Esophagus squamous epithelium (tissue), 5 donors: ENCODE measurements at places on chromosomes 7 and 10.

DNA sequence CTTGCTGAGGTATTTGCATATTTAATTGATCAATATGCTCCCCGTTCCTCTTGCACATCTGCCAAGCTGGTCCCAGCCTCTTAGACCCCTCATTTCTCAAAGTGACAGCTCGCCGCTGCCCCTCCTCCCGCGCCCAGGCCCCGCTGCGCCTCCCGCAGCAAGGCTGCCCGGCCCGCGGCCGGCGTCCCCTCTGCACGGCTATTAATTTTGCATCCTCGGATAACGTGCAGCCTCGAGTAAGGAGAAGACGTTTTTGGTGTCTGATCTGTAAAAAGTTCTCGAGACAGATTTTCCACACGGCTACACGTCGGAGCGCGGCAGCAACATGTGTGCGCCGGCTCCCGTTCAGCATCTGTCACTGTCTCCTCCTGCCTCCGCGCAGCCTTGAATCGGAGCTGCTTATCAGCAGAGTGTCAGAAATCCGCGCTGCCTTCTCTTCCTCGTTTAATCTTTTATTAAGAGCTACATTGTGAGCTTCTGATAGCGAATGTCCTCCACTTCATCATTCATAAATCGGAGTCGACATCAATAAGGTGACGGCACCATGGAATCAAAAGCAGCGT, 65.3 kb downstream of the EBF3 start:
- DNase-seq = no peak

GRCh38 chr10:82206831-82207230, 331.8 kb downstream of the NRG3 start:
- DNase-seq = no peak

DNA sequence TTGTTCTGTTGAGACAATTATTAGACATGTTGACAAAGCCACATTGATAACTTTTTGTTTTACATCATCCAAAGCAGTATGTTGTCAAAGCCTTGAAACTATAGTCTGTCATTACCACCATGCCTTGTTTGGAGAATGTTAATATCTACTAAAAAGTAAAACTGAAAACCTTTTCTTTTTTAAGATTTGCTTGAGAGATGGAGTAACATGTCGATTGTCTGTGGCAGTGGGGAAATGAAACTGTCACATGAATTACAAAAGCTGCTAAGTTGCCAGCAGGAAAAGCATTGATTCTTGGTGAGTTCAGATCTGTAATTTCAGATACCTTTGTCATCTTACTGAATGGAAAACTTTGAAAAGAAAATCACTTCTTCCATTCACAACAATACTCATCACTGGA, 69.1 kb downstream of the TFPI2 start:
- no peak for DNase-seq

- DNase-seq = no peak
These were observed 9.6 kb downstream of the NEURL1 start for GRCh38 chr10:103502849-103503660.

GRCh38 chr10:100186253-100187212, 704 bp upstream of the ERLIN1 start:
- DNase-seq = no peak

DNA sequence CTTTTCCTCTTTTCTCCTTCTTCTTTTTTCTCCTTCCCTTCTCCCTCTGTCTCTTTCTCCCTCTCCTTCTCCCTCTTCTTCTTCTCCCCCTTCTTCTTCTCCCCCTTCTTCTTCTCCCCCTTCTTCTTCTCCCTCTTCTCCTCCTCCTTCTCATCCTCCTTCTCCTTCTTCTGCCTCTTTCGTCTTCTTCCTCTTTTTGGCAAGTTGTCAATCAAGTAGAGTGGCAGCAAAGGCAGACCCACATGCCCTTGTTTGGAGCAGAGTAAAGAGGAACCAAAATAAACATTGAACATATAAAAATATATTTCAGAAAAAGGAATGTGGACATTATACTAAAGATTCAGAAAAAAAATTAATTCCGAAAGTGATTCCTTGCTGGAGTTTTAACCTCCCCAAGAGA, 59.6 kb upstream of the ZNF33B start:
- no peak for DNase-seq

- DNase-seq = no peak
These were observed 36.2 kb downstream of the PITRM1 start for GRCh38 chr10:3136336-3136735.

DNA sequence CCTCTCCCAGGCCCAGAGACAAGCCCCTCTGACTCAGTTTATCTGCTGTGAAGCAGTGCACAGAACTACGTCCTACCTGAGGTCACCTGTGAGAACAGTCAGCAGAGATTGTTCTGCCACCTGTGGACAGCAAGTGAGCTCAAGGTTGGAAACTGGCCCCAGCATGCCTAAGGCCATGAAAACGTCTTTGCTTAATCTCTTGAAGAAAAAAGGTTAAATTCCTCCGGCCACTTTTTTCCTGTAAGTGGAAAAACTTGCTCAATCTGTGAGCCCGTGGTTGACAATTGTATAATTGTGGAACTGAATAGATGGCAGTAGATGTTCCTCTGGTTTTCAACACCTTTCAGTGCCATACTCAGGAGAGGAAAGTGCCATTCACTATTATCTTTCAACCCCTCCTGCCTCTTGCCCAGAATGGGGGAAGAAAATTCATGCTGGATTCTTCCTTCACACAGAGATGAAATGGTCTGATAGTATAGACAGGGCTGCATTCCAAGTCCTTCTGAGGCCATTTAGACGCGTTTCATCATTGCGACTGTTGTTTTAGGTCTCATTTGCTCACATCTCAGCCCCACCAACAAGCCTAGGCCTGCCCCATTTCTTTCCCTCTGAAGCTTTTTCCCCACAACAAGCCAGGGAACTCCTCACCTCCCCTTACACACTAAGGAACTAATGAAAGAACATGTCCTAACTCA, 292.9 kb downstream of the FZD1 start:
- DNase-seq = no peak

DNA sequence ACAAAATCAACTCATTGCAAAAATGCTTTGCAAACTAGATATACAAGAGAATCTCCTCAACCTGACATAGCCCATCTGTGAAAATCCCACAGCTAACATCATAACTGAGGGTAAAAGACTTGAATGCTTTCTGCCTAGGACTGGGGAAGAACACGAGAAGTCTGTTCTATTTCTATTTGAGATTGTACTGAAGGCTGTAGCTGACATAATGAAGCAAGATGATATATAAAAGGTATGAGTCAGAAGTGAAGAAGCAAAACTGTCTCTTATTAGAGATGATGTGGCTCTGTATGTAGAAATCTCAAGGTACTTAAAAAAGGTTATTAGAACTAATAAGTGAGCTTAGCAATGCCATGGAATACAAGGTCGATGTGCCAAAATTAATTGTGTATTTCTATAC, 639.9 kb upstream of the PFKP start:
- DNase-seq = no peak

DNA sequence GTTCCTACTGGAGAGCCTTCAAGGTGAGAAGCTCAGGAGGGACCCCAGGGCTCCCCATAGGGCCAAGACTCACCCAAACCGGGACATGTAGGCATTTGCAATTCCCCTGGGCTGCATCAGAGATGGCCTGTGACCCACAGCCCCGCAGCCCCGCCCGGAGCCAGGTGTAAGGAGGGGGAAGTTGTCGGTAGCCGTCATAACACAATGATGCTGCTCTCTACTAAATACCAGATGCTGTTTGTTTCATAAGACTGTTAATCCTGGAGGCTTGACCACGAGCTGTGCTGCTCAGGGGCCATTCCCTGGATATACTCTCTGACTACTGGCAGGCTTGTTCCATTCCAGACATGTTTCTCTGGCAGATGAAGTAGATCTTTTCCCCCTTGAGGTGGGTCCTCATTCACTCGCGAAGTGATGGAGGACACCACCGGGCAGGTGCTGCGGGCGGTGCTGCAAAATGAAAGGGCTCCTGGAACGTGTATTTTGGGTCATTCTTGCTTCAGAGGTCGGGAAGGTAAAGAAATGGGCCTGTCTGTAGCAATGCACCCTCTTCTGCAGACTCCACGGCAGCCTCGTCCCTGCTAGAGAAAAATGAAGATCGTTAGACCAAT, 61.1 kb downstream of the MKI67 start:
- DNase-seq = no peak

DNA sequence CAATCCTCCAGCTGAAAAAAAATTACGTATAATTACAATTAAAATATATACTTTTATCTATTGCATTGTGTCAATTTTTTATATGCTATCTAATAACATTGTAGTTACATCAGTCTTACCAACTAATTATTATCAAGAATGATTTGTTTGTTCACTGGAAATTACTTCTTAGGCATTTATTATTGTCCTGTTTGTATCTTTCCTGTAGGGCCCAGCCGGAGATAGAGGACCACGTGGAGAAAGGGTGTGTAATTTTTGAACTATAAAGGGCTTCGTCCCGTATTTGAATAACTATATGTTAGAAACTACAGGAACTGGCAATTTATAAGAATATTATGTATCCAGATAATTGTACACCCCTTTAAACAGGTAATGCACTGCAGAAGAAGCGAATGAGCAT, 4.1 kb downstream of the COL1A2 start:
- no peak for DNase-seq

DNA sequence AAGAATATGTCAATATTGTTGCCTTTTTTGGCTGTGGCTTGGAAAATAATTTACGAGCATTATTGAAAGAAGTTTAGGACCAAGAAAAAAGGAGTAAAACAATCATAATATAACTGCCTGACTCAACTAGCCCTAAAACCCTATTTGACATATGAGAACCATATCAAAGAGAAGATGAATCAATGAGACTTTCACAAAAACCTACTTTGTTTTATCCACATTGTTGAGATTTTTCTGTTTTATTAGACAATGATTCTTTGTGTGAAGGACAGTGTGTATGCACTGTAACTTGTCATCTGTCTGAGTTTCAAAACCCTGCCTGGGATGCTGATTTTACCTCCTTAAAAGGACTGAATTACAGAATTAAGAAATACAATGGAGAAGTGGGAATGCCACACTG, 19.0 kb downstream of the SOSTDC1 start:
- no peak for DNase-seq

GRCh38 chr7:2757361-2757903, 69.4 kb downstream of the AMZ1 start:
- DNase-seq = no peak

DNA sequence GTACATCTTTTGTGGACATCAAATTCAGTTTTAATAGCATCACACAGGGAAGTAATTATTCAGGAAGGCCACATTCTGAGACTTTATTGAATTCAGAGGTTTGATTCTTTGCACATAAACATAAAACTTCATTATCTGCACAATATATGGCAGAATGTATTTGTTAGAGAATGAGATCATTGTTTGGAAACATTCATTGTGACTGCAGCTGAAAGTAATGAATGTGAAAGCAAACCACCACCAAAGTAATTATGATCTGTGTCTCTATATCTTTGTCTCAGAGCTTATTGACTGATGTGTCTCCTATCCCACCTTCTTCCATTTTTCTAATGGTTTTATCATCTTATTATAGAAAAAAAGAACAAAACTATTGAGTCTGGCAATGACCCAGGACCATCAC, 340.9 kb upstream of the PCDH15 start:
- DNase-seq = no peak

DNA sequence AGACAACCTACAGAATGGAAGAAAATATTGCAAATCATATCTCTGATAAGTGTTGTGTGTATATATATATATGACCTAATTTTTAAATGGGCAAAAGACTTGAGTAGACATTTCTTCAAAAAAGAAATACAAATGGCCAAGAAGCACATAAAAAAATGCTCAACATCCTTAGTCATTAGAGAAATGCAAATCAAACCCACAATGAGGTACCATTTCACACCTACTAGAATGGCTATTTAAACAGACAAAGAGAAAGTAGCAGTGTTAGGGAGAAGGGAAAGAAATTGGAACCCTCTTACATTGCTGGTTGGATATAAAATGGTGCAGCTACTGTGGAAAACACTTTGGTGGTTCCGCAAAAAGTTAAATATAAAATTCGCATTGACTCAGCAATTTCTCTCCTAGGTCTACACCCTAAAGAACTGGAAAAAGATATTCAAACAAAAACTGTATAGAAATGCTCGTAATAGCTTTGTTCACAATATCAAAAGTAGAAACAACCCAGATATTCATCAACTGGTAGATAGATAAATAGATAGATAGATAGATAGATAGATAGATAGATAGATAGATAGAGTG, 16.3 kb downstream of the ACSL5 start:
- DNase-seq = no peak

DNA sequence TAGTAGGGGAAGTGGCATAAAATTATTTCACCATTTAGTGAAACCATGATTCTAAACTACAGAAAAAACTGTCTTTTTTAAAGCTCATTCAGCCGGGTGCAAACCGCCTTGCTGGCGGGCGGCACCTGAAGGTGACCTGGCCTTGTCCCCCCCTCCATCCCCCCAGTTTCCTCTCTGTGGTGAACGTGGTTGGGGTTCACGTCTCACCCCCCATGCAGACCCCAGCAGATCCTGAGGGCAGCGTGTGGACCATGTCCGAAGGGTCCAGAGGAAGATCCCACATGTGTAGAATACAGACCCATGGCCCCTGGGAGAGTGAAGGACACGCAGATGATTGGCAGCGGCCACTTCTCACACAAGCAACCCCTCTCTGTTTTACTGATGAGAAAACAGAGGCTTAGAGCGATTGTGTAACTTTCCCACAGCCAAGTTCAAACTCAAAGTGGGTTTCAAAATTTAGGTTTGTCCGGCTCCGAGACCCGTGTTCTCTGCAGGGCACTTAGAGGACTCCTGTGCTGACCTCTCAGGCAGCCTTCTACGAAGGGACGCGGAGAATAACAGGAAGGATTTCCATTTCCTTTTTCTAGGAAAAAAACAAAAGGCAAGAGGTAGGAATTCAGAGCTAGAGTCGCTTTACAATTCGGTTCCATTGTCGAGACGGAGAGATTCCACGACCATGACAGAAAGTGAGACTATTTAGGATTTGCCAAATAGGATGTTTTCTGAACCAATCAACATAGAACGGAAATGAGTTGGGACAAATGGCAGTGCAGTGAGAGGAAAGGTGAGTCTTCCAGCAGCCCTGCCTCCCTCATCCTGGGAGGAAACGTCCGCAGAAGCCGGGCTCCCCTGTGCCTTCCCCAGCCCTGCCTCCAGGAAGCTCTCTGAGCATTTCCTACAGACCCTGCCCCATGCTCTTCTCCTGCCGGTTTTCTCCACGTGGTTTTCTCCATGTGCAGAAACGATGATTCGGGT, 67.6 kb upstream of the PITRM1 start:
- DNase-seq = no peak

DNA sequence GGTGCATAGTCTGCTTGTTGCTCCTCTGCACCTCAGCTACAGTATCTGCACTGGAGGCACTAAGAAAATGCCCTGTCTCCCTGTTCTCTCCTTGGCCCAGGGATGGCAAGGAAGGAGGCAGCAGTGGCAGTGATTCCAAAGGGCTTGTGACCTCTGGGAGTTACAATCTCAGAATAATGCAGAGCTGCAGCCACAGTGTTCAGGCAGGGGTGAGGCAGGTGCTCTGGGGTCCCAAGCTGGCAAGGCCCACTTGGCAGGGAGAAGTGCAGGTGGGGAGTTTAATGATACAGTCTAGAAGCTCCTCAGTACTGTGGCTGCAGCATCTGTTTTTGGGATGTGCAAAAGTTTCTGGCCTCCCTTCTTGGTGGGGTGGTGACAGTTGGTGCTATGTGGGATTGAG, 456.4 kb downstream of the CCSER2 start:
- no peak for DNase-seq

DNA sequence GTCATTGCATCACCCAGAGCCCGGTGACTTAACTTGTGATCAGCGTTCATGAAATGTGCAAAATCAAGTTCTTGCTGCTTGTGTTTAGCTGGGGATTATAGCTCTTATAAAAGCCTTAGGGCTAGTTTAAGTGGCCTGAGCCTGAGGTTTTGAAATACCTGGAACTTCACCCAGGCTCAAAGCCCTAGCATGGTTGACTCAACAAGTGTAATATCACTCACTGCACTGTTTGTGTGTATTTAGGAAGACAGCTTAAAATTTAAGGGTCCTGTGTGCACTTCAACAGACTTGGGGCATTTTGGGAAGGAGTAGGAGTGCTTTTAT, 489.5 kb downstream of the GATA3 start:
- no peak for DNase-seq
